ENCODE measurements at places on chromosomes 11 and 22. TPM values are rescaled to one million over a fixed set of nuclear protein-coding genes. Genes with fewer than 3 reads are reported as not detected.

E2F8 gene
- polyA plus RNA-seq = not detected

KCNQ1OT1 gene
- 0.04 TPM for polyA plus RNA-seq

ADM2 gene
- polyA plus RNA-seq = 0.38 TPM

WT1 gene
- not detected for polyA plus RNA-seq
